ENCODE measurements at places on chromosomes 6 and 20. TPM values are rescaled to one million over a fixed set of nuclear protein-coding genes. Genes with fewer than 3 reads are reported as not detected.
A peak's percentile ranks its signal among the peaks of the same experiment; 100 is the strongest.

Gene HLA-DQB2
- total RNA-seq, result not detected

Gene DAAM2
- not detected for total RNA-seq

- no peak overlapping the region for H3K4me3 ChIP-seq
- H3K4me1 ChIP-seq, result peaks cover 9% of the 10 kb centered on the region
- no peak for DNase-seq
- no peaks in the 10 kb centered on the region for H3K27me3 ChIP-seq
Measured at GRCh38 chr6:169809386-169809785, 58.0 kb downstream of the ERMARD start.

Gene ME1
- total RNA-seq, result not detected

GRCh38 chr6:20234136-20234535 is 21.9 kb upstream of the MBOAT1 start:
- peak; percentile 9 for DNase-seq
- H3K4me1 ChIP-seq, result no peaks in the 10 kb centered on the region
- H3K4me3 ChIP-seq, result no peak overlapping the region
- no peak overlapping the region for H3K27ac ChIP-seq
- H3K27me3 ChIP-seq, result no peaks in the 10 kb centered on the region

Gene HLA-DOA
- 70.0 TPM for total RNA-seq

DNA sequence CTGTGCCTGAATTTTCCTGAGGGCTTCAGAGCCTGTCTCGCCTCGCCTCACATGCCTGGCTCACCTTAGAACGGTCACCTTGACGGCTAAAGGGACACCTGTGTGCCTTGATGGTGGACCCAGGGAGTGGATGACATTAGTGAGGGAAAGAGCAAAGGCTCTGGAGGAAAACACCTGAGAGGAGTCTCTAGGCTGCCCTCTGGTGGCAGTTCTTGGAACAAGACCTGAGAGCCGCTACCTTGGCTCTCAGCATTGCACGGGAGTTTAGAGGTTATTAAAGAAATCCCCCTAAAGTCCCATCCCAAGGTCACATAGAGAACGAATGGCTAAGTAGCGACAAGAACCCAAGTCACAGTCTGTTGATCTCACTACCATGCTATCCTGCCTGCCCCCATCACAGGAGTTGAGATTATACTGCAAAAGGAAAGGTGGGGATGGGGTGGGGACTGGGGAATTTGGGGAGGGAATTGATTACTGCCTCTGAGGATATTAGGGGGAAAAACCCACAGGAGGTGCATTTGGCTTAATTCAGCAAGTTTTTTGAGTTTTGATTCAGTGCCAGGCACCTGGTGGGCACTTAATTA is 7.9 kb upstream of the CDSN start:
- no peaks in the 10 kb centered on the region for H3K27me3 ChIP-seq
- H3K36me3 ChIP-seq, result no peaks in the 10 kb centered on the region
- peak; percentile 84 for DNase-seq
- no peaks in the 10 kb centered on the region for H3K4me1 ChIP-seq

GRCh38 chr20:53647286-53647821 is 53.7 kb upstream of the ZNF217 start:
- H3K4me3 ChIP-seq, result no peak overlapping the region
- H3K27ac ChIP-seq, result no peak overlapping the region
- no peak for DNase-seq
- no peaks in the 10 kb centered on the region for H3K36me3 ChIP-seq
- no peaks in the 10 kb centered on the region for H3K27me3 ChIP-seq

- no peaks in the 10 kb centered on the region for H3K36me3 ChIP-seq
- H3K4me1 ChIP-seq, result no peaks in the 10 kb centered on the region
- no peak overlapping the region for H3K27ac ChIP-seq
- peak; percentile 62 for DNase-seq
- no peaks in the 10 kb centered on the region for H3K27me3 ChIP-seq
- no peak overlapping the region for H3K4me3 ChIP-seq
Measured at GRCh38 chr20:48012401-48012974, 227.2 kb upstream of the SULF2 start.

- H3K4me1 ChIP-seq, result peaks cover 88% of the 10 kb centered on the region
- DNase-seq, result peak; percentile 85
- H3K27me3 ChIP-seq, result no peaks in the 10 kb centered on the region
- H3K36me3 ChIP-seq, result peaks cover 9% of the 10 kb centered on the region
- peak overlapping the region; percentile 52 for H3K4me3 ChIP-seq
Measured at GRCh38 chr6:151721671-151722070, 85.8 kb upstream of the ESR1 start.

- peaks cover 22% of the 10 kb centered on the region for H3K4me1 ChIP-seq
- no peak for DNase-seq
- no peak overlapping the region for H3K27ac ChIP-seq
- no peaks in the 10 kb centered on the region for H3K36me3 ChIP-seq
- no peak overlapping the region for H3K4me3 ChIP-seq
- H3K27me3 ChIP-seq, result no peaks in the 10 kb centered on the region
Measured at GRCh38 chr20:19079536-19080299, 132.7 kb upstream of the SLC24A3 start.

GRCh38 chr6:12203001-12203400 is 87.2 kb upstream of the EDN1 start:
- no peak overlapping the region for H3K27ac ChIP-seq
- no peaks in the 10 kb centered on the region for H3K27me3 ChIP-seq
- no peaks in the 10 kb centered on the region for H3K36me3 ChIP-seq
- DNase-seq, result no peak

DNA sequence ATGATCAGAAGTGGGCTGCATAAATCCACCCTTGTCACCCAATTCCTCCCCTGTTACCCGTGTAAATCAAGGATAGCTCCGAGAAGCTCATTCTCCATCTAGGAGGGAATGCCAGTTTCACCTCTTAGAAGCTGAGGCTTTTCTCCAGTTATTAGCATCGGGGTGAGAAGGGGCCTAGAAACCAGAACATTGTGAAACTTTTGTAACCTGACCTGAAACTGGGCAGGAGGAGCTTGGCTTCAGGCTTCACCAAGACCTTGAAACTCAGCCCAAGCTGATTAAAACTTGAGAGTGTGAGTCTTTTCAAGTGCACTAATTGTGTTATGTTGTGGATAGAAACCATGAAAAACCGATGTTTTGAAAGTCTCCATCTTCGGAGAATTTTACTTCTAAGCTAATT is 103.1 kb downstream of the BMP2 start:
- H3K27ac ChIP-seq, result no peak overlapping the region
- no peak for DNase-seq
- H3K36me3 ChIP-seq, result no peaks in the 10 kb centered on the region
- H3K27me3 ChIP-seq, result no peaks in the 10 kb centered on the region
- H3K4me1 ChIP-seq, result no peaks in the 10 kb centered on the region

GRCh38 chr6:3825331-3825831 is 23.8 kb upstream of the FAM50B start:
- H3K36me3 ChIP-seq, result no peaks in the 10 kb centered on the region
- no peaks in the 10 kb centered on the region for H3K4me1 ChIP-seq
- H3K27me3 ChIP-seq, result no peaks in the 10 kb centered on the region
- no peak overlapping the region for H3K4me3 ChIP-seq

- no peak overlapping the region for H3K4me3 ChIP-seq
- no peaks in the 10 kb centered on the region for H3K27me3 ChIP-seq
- H3K27ac ChIP-seq, result no peak overlapping the region
- peak; percentile 62 for DNase-seq
Measured at GRCh38 chr20:49323622-49324238, 45.9 kb upstream of the ZNFX1 start.

- H3K27me3 ChIP-seq, result no peaks in the 10 kb centered on the region
- H3K27ac ChIP-seq, result no peak overlapping the region
- no peak overlapping the region for H3K4me3 ChIP-seq
- no peaks in the 10 kb centered on the region for H3K36me3 ChIP-seq
- no peaks in the 10 kb centered on the region for H3K4me1 ChIP-seq
- no peak for DNase-seq
Measured at GRCh38 chr6:37141281-37142049, 28.5 kb upstream of the PIM1 start.

- H3K4me3 ChIP-seq, result peak overlapping the region; percentile 92
- peak; percentile 94 for DNase-seq
- H3K4me1 ChIP-seq, result peaks cover 46% of the 10 kb centered on the region
- H3K27me3 ChIP-seq, result no peaks in the 10 kb centered on the region
- peak overlapping the region; percentile 96 for H3K27ac ChIP-seq
- peaks cover 11% of the 10 kb centered on the region for H3K36me3 ChIP-seq
Measured at GRCh38 chr6:42742116-42742894, 3.6 kb downstream of the TBCC start.

- no peak for DNase-seq
- H3K4me3 ChIP-seq, result no peak overlapping the region
- no peaks in the 10 kb centered on the region for H3K27me3 ChIP-seq
- no peaks in the 10 kb centered on the region for H3K36me3 ChIP-seq
- no peaks in the 10 kb centered on the region for H3K4me1 ChIP-seq
Measured at GRCh38 chr20:51987812-51988211, 185.5 kb upstream of the SALL4 start.

GRCh38 chr20:21145424-21145823 is 19.5 kb downstream of the KIZ start:
- no peaks in the 10 kb centered on the region for H3K36me3 ChIP-seq
- H3K27me3 ChIP-seq, result no peaks in the 10 kb centered on the region
- no peak overlapping the region for H3K27ac ChIP-seq
- H3K4me1 ChIP-seq, result peaks cover 15% of the 10 kb centered on the region

DNA sequence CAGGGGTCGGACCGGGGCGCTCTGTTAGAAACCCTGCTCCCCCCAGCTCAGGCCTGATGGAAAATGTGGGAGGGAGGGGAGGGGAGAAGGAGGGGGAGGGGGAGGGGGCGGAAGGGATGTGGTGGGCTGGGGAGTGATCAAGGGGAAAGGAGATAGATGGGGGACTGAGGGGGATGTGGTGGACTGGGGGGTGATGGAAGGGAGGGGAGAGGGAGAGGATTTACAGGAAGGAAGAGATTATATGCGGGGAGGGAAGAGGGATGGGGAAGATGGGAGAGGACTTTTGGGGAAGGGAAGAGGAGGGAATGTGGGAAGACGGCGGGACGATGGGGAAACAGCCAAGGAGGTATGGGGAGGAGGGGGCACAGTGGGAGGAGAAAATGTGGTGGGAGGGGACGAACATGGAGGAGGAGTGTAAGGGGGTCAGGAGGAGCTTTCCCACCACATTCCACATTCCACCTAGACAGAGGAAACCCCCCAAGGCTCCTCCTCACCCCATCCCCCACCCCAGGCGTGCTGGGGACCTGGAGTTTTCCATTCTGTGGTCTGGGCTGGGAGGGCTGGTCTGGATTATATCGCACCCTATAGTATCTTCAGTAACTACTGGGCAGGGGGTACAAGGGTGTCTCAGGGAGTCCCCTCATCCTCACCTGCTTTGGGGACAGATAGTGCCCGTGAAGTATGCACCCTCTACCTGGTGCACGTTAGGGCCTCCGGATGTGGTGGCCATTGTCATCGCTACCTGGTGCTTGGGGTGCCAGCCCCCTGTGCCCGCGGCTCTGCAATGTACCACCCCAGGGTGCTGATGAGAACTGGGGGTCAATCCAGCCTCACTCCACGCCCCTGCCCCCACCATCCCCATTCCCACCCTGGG is 578 bp upstream of the PTGIS start:
- H3K4me1 ChIP-seq, result no peaks in the 10 kb centered on the region
- no peaks in the 10 kb centered on the region for H3K36me3 ChIP-seq
- H3K4me3 ChIP-seq, result no peak overlapping the region
- no peak overlapping the region for H3K27ac ChIP-seq
- DNase-seq, result no peak
- H3K27me3 ChIP-seq, result no peaks in the 10 kb centered on the region

GRCh38 chr6:90621581-90621980 is 34.7 kb upstream of the MAP3K7 start:
- DNase-seq, result no peak
- H3K4me1 ChIP-seq, result peaks cover 3% of the 10 kb centered on the region
- H3K27ac ChIP-seq, result no peak overlapping the region

DNA sequence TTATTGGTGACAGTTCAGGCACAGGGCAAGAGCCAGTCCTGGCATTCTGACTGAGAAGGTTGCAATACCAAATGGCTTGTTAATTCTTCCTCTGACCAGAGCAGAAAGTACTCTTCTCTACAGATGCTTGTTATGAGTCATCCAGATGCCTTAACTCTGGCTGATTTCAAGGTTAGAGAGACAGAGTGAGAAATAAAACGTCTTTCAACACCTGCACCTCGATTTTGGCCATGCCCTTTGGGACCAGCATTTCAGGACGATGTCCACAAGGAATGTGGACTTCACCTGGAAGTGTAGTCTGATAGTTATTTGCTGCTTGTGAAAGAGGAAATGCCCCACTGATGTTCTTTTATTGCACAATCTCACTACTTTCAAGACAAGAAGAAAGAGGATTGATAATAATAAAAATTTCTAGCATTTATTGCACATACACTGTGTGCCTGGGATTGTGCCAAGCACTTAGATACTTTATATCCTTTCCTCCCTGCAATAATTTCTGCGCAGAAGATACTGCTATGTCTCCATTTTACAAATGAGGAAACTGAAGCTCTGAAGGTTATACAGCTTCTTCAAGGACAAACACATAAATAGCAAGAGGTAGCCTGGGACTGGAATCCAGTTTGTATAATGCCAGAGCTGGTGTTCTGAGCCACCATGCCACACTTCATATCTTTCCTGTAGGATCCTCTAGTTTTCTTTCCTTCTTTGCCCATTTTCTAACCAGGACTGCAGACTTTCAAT is 33.5 kb upstream of the MCM3 start:
- H3K36me3 ChIP-seq, result no peaks in the 10 kb centered on the region
- no peak for DNase-seq
- no peaks in the 10 kb centered on the region for H3K27me3 ChIP-seq
- H3K4me1 ChIP-seq, result no peaks in the 10 kb centered on the region
- H3K4me3 ChIP-seq, result no peak overlapping the region

- H3K36me3 ChIP-seq, result no peaks in the 10 kb centered on the region
- no peak overlapping the region for H3K4me3 ChIP-seq
- H3K4me1 ChIP-seq, result no peaks in the 10 kb centered on the region
- no peak overlapping the region for H3K27ac ChIP-seq
- no peaks in the 10 kb centered on the region for H3K27me3 ChIP-seq
Measured at GRCh38 chr20:63094767-63095499, 88.2 kb upstream of the BHLHE23 start.

GRCh38 chr6:86595641-86596040 is 341.7 kb upstream of the HTR1E start:
- no peak for DNase-seq
- no peaks in the 10 kb centered on the region for H3K4me1 ChIP-seq
- no peak overlapping the region for H3K27ac ChIP-seq
- H3K36me3 ChIP-seq, result no peaks in the 10 kb centered on the region
- no peaks in the 10 kb centered on the region for H3K27me3 ChIP-seq

- H3K27ac ChIP-seq, result no peak overlapping the region
- no peaks in the 10 kb centered on the region for H3K4me1 ChIP-seq
- no peaks in the 10 kb centered on the region for H3K36me3 ChIP-seq
- DNase-seq, result no peak
- H3K27me3 ChIP-seq, result no peaks in the 10 kb centered on the region
Measured at GRCh38 chr6:94269256-94269655, 849.9 kb upstream of the EPHA7 start.

DNA sequence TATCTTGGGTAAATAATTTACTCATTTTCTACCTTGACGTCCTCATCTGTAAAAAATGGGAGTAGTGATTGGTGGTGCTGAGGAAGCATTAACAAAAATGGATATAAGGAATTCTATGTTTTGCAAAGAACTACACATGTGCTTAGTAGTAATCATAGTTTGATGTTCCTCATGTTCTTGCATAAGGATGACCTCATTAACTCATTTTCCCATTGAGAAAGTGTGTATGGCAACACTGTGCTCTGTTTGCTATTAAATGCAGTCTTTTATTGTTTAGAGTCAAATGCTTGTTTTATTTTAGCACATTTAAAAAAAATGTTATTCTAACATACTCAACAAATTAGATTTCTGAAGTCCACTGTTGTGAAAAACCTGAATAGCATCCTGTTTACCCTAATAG is 211.2 kb upstream of the RSPO3 start:
- H3K27me3 ChIP-seq, result no peaks in the 10 kb centered on the region
- H3K4me3 ChIP-seq, result no peak overlapping the region
- no peak for DNase-seq
- no peak overlapping the region for H3K27ac ChIP-seq
- no peaks in the 10 kb centered on the region for H3K4me1 ChIP-seq

Gene PRSS16
- not detected for total RNA-seq

Gene OR2B6
- total RNA-seq, result not detected

Gene TMC2
- not detected for total RNA-seq

All from Karpas-422 (cell line).